Panc1 (cell line): ENCODE measurements at places on chromosomes 6 and 20. TPM values are rescaled to one million over a fixed set of nuclear protein-coding genes. Genes with fewer than 3 reads are reported as not detected.
A peak's percentile ranks its signal among the peaks of the same experiment; 100 is the strongest.

DNA sequence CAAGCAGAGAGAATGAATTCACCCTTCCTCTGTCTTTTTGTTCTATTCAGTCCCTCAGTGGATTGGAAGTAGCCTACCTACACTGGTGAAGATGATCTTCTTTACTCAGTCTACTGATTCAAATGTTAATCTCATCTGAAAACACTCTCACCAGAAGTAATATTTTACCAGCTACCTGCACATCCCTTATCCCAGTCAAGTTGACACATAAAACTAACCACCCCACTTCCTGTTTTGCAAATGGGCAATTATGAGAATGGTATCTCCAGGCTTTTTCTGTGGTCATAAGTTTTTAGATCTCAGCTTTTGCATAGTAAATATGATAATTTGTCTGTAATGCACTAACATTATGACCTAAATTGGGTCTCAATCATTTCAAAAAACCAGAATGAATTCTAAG is 228.8 kb upstream of the ECI2 start:
- H3K36me3 ChIP-seq = no peaks in the 10 kb centered on the region
- no peak overlapping the region for H3K4me3 ChIP-seq
- DNase-seq = no peak
- no peaks in the 10 kb centered on the region for H3K27me3 ChIP-seq
- H3K27ac ChIP-seq = no peak overlapping the region

GRCh38 chr20:34941226-34941625 is 14.4 kb downstream of the GSS start:
- DNase-seq = no peak
- no peaks in the 10 kb centered on the region for H3K4me1 ChIP-seq
- peaks cover 5% of the 10 kb centered on the region for H3K36me3 ChIP-seq
- H3K4me3 ChIP-seq = no peak overlapping the region
- H3K27ac ChIP-seq = no peak overlapping the region

GRCh38 chr6:149896491-149896890 is 1.4 kb downstream of the RAET1E start:
- H3K27me3 ChIP-seq = no peaks in the 10 kb centered on the region
- no peak for DNase-seq
- peak overlapping the region; percentile 88 for H3K27ac ChIP-seq
- no peak overlapping the region for H3K4me3 ChIP-seq
- H3K36me3 ChIP-seq = no peaks in the 10 kb centered on the region

GRCh38 chr20:58740356-58741308 is 48.0 kb downstream of the NPEPL1 start:
- H3K36me3 ChIP-seq = no peaks in the 10 kb centered on the region
- peaks cover 14% of the 10 kb centered on the region for H3K27me3 ChIP-seq
- H3K4me1 ChIP-seq = no peaks in the 10 kb centered on the region
- no peak overlapping the region for H3K4me3 ChIP-seq
- DNase-seq = no peak

BTNL2 gene
- total RNA-seq = not detected

DDAH2 gene
- total RNA-seq = 104 TPM

ADGRF5 gene
- 0.18 TPM for total RNA-seq
